A172 (cell line): ENCODE measurements at places on chromosomes 4 and X.
A peak's percentile ranks its signal among the peaks of the same experiment; 100 is the strongest.

DNA sequence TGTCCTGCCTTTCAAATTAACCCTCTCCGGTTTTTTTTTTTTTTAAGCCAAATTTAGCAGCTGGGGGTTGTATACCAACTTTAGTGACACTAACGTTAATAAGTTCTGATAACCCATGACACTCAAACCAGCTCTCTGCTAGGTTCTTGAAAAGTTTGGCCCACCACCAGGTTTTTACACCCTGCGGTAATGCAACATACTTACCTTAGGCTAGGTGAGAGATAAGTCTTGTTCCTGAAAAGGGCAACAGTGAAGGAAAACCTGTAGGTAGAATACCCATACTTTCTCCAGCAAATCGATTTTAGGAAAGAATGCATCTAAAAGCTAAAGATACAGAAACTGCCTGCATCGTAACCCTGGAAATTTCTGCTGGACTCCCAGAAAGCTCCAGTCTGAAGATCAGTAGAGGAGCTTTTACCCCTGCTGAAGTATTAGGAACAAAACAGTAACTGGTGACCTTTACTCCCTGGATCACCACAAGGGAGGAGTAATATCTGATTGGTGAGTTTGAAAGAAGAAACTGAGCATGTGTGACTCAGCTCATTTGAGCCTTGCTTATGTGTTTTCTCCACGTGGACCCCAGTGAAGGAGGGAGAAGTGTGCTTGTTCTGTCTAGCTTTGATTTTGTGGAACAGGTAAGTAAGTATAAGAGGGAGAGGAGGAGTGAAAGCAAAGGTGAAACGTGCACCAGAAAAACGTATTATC, 34.4 kb upstream of the COX18 start:
- DNase-seq, result no peak

DNA sequence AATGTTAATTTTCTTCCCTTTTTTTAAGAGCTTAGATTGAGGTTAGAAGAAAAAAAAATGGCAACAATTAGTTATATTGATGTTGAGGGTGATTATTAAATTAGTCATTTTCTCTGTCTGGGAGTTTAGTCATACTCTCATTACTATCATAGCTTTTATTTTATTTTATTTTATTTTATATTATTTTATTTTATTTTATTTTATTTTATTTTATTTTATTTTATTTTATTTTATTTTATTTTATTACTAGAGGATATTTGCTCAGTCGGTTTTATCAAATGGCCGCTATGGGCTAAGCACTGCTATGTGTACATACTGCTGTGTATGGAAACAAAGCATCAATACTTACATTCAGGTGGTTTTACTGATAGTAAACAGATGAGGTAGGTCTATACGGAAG, 239.5 kb downstream of the RAPGEF2 start:
- no peak for DNase-seq

DNA sequence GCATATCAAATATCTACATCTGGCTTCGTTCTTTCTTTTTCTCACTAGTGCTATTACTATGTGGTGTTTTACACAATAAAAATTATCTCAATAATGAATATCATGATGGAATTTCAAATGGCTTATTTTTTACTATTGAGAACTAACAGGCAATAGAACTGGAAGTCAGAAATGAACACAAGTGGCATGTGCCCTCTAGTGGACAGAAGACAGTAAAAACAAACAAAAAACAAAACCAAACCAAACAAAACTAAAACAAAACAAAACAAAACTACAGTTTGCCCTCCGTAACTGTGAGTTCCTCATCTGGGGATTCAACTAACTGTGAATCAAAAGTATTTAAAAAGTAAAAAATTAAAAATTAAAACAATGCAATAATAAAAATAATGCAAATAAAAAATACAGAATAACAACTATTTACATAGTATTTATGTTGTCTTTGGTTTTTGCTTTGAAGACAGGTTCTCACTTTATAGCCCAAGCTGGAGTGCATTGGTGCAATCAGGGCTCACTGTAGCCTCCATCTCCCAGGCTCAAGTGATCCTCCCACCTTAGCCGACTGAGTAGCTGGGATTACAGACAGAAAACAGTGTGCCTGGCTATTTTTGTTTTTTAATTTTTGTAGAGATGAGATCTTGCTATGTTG, 195.6 kb upstream of the TACR3 start:
- peak; percentile 18 for DNase-seq

DNA sequence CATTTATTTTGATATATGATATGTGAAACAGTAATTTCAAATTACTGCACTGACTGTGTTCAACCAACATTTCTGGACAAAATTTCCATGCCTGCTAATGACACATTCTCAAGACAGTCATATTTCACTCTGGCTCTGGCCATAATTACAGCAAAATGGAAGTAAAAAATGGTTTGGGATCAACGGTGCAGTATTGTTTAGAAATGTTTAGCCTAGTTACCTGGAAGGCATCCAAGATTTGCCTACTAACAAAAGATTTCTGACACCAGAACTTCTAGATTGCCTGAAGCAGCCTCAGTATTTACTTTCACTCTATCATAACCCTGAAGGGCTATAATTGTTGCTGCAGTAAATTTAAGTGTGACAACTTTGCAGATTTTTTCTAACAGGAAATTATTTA, 416.3 kb downstream of the PCDH10 start:
- peak; percentile 68 for DNase-seq

GRCh38 chrX:139932073-139932900, 566 bp downstream of the ATP11C start:
- DNase-seq, result no peak

DNA sequence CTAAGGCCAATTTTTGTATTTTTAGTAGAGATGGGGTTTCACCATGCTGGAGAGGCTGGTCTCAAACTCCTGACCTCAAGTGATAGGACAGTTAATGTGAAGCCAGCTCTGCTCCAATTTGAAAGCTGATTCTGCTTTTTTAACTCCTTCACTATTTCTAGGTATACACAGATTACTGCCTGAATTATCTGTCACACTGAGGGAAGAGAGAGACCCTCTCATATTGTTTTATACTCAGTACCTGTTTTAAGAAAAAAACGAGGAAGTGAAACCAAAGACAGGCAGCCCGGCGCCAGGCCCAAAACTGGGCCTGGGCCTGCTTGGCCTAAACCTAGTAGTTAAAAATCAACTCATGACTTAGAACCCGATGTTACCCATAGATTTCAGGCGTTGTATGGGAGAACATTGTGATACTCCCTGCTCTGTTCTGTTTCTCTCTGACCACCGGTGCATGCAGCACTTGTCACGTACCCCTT, 1601.5 kb upstream of the PCDH10 start:
- DNase-seq, result no peak

DNA sequence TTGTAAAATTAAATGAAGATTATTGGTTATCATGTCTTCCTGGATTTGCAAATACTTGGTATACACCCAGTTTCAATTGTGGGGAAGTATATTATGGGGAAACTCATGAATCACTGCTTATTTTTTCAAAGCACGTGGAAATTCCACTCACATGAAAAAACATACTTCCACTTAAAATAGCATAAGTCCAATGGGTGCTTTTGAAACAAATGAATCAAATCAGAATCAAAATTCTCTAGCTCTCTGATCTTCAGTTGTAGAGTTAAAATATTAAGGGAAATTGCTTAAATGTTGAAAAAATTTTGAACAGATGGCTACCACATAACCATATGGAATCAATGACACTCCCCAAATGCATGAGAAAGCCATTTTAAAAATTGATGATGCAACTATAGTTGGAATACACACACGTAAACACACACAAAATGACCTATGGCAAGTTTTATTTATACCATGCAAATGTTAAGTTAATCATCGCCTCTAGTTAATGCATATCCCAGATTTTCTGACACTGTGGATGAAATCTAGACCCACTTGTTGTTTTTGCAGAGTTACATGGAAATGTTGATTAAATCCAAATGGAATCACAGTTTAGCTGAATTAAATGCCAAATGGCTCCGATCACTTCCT, 93.2 kb downstream of the ARSF start:
- no peak for DNase-seq

DNA sequence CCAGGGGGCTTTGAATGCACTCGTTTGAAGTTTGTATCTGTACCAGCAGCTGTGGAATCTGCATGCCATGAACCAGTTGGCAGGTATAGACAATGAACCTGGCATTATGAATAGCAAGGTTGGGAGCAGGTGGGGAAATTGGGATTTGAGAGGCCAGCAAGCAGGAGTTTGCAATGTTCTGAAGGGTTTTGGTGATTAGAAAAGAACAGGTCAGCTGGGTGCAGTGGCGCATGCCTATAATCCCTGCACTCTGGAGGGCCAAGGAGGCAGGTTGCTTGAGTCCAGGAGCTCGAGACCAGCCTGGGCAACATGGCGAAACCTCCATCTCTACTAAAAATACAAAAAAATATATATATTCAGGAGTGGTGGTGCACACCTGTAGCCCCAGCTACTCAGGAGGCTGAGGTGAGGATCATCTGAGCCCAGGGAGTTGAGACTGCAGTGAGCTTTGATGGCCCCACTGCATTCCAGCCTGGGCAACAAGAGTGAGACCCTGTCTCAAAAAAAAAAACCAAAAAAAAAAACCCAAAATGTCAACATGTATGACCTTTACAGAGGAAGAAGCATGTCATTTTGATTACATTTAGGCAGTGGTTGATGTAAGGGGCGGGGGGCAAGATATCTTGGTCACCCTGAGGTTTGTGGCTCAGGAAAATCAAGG, 63.9 kb downstream of the TSC22D3 start:
- DNase-seq, result no peak

- DNase-seq, result no peak
Observed at GRCh38 chrX:120367402-120368109, 5.7 kb downstream of the ATP1B4 start.

DNA sequence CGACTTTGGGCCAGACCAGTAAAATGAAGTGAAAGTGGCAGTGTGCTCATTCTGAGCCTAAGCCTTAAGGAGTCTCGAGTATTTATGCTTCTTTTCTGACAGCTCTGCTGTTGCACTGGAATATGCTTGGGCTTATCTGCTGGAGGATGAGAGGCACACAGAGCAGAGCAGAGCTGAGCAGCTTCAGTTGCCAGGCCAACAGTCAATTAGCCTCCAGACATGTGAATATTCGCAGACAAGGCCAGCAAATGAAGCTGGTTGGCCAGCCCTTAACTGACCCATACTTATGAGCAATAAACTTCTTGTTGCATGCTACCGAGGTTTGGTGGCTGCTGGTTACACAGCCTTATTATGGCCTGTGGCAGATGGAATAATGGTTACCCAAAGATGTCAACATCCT, 203.0 kb upstream of the GEMIN8 start:
- DNase-seq, result no peak

DNA sequence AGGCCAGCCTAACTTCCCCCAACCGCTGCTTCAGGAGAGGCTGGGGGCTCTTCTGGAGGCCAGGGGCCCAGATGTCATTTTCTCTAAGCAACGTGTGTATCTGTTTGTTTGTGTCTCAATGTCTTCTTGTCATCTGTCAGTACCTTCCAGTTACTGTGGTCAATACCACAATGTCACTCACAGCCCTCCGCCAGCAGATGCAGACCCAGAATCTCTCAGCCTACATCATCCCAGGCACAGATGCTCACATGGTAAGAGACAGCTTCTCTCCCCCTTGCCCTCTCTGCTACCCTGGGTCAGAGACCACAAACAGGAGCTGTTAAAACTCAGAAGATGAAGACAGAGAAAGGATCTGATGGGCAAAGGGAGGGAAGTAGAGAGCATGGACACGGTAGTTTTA, 5.0 kb downstream of the XPNPEP2 start:
- DNase-seq, result no peak

- no peak for DNase-seq
Observed at GRCh38 chr4:138797646-138798045, 217.9 kb upstream of the NOCT start.

GRCh38 chrX:152873361-152873760, 24.5 kb upstream of the ZNF185 start:
- DNase-seq, result no peak

GRCh38 chr4:149166876-149167275, 648.8 kb downstream of the IQCM start:
- DNase-seq, result peak; percentile 44

DNA sequence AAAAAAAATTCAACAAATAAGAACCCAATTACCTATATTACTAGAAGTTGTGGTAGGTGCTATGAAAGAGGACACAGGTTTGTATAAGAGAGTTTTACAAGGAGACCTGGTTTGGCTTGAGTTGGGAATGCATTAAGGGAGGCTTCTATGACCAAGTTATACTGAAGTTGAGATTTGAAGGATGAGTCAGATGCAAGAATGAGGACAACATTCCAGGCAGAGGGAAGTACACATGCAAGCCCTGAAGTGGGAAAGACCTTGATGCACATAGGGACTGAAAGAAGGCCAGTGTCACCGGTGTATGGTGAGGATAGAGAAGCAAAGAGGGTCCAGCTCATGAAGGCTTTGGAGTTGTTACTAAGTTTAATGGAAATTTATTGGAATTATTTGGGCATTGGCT, 52.2 kb downstream of the ANK2 start:
- no peak for DNase-seq

- peak; percentile 28 for DNase-seq
Observed at GRCh38 chr4:109078724-109079123, 223.7 kb downstream of the COL25A1 start.

- DNase-seq, result peak; percentile 5
Observed at GRCh38 chrX:82748906-82749505, 759.1 kb upstream of the POU3F4 start.

- no peak for DNase-seq
Observed at GRCh38 chrX:28321286-28321685, 266.0 kb upstream of the IL1RAPL1 start.
